HS-5 (cell line): ENCODE measurements at places on chromosomes 1 and 21.

DNA sequence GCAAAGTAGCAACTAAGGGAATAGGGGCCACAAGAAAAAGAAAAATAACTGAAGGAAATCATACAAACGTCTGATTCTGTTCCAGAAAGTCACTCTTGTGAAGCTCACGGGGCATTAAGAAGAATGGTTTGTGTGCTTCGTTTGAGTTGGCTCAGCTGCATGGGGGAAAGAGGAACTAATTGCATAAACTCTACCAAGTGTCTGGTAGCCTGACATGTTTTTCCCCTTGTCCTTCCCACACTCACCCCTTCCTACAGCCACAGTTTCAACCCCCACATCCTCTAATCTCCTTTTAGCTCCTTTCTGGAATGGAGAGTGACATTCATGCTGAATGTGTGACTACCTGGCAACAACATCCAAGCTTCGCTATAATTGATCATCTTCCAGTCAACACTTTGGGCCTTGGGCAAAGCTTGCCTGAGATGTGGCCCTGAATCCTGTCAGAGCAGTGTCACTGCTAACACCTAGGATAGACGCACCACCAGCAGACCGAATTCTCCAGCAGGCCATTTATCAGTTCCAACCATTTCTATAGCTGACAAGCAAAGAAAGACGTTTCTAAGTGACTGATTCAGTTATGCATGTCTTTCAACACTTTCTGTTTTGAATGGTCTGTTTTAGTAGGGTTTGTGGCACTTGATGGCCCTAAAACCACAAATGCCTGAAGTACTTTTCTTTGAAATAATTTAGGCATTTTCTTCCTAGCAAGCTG lies 439.6 kb downstream of the TTLL7 start:
- DNase-seq: no peak

GRCh38 chr1:94463056-94463764 lies 45.0 kb downstream of the ABCD3 start:
- DNase-seq: no peak

DNA sequence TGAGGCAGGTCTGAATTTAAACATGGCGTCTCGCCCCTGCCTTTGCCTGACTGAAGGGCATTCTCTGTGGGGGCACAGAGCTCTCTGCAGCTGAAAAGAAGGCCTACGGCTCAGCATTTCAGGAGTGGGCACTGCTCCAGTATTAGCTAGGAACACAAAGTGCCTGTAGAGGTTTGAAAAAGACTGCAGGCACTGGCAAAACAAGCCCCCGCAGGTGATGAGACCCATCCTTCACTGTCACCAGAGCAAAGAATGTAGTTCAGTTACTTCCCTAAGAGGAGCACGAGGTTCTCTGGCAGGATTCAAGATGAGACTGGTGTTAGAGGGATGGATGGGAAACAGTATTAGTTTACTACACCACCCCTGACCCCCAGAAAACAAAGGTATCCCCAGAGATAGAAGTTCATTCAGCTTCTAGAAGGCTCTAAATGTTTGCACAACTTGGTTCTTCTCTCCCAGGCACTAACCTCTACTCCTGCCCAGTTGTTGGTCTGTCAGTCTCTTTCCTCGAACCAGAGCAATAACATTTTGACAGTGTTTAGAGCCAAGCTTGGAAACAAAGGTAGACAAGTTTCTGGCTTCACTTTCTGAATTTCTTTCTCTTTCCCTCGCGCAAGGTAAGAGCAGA lies 101.9 kb upstream of the KCNE2 start:
- DNase-seq: no peak

GRCh38 chr21:41024746-41025254 lies 143.2 kb upstream of the BACE2 start:
- DNase-seq: no peak

GRCh38 chr1:111597426-111597825 lies 22.2 kb upstream of the RAP1A start:
- no peak for DNase-seq

DNA sequence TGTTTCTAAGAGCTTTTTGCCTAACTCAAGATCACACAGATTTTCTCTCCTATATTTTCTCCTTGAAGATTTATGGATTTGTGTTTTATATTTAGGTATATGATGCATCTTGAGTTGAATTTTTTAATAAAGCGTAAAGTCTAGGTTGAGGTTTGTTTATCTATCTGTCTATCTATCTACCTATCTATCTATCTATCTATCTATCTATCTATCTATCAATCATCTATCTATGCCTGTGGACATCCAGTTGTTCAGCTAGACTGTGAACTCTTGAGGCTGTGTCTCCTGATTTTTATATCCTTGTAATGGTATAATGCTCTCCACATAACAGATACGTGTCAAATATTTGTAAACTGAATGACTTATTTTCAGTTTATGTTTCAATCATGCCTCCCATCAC lies 120.1 kb downstream of the DNAH14 start:
- no peak for DNase-seq

DNA sequence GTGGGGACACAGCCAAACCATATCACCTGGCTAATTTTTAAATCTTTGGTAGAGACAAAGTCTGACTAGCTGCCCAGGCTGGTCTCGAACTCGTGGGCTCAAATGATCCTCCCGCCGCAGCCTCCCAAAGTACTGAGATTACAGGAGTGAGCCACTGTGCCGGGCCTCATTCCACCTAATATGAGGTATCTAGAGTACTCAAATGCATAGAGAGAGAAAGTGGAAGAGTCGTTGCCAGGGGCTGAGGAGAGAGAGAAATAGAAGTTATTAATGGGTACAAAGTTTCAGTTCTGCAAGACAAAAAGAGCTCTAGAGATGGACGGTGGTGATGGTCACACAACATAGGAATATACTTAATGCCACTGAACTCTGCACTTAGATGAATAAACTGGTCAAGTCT lies 119.6 kb downstream of the TOMM20 start:
- no peak for DNase-seq

DNA sequence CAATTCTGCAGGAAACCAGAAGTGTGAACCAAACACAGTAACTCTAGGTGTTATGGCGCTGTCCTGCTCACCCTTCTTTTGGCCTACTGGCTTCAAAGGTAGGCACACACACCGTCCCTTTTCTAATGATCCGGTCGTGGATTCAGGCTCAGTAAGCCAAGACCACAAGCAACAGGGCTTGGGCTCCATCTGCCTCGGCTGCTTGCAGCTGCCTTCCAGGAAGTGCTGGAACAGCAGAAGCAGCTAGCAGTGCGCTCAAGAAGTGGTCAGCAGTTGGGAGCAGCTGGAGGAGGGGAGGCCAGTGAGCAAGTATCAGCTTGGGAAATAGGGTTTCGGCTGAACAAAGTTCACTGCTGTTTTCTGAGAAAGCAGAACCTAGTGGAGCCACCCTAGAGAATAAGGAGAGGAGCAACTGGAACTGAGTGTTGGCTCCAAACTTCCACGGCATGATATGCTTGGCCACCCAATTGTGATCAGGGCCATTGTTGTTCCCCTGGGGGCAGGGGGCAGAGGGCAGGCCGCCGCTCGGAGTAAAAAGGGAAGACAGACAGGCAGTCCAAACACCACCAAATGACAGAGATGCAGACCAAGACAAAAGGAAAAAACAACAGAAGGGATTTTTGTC lies 173.4 kb downstream of the TOMM20 start:
- DNase-seq: no peak

- no peak for DNase-seq
Observed at GRCh38 chr1:65791801-65792668, 660 bp upstream of the PDE4B start.

DNA sequence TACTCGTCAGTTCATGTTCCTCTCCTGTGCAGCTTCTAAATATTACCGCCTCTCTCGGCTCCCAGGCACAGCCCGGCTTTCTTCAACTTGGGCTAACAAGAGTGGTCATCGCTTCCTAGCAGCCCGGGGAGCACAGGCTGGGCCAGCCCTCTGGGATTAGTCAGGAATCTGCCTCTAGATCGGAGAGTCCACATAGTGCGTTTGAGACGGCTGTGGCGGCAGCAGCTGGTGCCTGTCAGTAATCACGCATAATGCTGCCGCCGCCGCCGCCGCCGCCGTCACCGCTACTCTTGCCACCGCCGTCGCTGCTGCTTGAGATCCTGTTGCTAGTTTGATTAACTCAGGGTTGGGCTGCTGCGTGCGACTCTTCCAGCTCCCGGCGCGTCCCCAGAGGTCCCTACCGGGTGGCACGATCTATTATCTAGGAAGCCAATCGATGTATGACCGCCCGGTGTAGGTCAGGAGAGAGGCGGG lies at the start of gene RXRG:
TSS of gene RXRG (minus strand) at position 230 of the 474 bp plus-strand sequence. CDS start 233 bp downstream, outside the sequence.
- no peak for DNase-seq

DNA sequence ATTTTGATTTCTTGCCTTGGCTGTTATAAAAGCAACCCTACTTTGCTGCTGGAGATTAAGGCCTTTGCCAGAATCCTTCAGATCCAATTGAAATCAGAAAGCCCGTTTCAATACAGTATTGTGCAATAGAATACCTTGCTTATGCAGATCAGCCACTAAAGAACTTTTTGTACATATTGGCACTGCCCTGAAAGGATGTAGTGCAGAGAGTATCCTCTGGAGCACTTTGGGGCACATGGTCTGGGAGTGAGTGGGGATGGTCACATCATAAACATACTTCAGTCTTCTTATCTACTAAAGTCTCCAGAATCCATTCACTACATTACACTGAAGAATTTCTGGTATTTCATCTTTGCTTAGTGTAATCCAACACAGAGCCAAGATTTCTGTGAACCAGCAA lies 189.0 kb downstream of the CENPF start:
- no peak for DNase-seq

DNA sequence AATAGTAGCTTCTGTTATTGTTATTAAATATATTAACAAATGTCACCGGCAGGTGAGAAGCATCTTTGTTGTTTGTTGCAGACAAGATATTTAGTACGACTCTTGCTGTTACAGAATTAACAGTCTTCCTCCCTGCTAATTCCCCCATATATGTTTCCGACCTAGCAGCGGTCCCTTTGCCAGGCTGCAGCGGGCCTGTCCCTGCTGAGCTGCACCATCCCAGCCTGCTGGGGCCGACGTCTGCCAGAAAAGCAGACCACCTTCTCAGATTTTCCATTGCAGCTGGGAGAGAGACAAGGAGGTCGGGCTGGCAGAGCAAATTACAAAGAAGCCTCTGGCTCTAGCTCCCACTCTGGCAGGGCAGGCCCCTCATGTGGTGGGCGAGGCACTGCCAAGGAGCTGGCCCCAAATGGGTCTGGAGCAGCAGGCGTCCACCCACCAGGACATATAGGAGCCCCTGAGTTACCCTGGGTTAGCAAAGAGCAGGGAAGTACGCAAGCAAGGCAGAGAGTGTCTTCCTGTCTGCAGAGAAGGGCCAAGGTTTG lies 142.7 kb downstream of the FOXD2 start:
- no peak for DNase-seq

GRCh38 chr21:17506951-17507350 lies 5.9 kb upstream of the CXADR start:
- DNase-seq: no peak

- no peak for DNase-seq
Observed at GRCh38 chr1:33072707-33073106, 8.2 kb upstream of the AZIN2 start.

DNA sequence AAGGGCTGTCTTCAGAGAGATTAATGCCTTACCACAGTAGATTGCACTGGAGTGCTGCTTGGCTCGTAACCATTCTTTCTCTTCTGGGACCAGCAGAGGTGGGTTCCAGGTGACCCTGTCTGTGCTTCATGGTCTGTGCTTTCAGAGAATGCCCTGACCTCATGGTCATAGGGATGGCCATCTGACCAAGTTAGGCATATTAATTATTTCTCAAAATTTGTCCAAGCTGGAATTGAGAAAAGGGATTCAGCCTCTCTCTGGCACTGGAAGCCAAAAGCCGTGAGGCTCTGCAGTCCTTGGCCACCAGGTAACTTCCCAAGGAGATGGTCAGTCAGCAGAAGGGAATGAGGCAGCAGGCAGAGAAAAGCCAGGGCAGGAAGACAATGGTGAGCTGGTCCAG lies 37.2 kb upstream of the TSPAN2 start:
- DNase-seq: no peak

- DNase-seq: no peak
Observed at GRCh38 chr1:156751451-156751756, at the start of gene HDGF. TSS of gene HDGF (minus strand) at chr1:156751675. CDS start at chr1:156751429, 246 bp downstream.

GRCh38 chr1:44572572-44572879 lies 101.8 kb downstream of the TMEM53 start:
- no peak for DNase-seq

GRCh38 chr1:222750651-222751050 lies 13.6 kb downstream of the FAM177B start:
- no peak for DNase-seq

GRCh38 chr1:25825605-25826004 lies 5.9 kb downstream of the MTFR1L start:
- no peak for DNase-seq

- DNase-seq: no peak
Observed at GRCh38 chr1:236492378-236492777, 31.4 kb upstream of the LGALS8 start.

GRCh38 chr1:183632964-183633363 lies 2.6 kb downstream of the ARPC5 start:
- DNase-seq: no peak

GRCh38 chr1:205343431-205344065 lies 13.2 kb downstream of the KLHDC8A start:
- no peak for DNase-seq

GRCh38 chr21:16678429-16679160 lies 834.2 kb upstream of the CXADR start:
- no peak for DNase-seq

GRCh38 chr1:235673981-235674380 lies 24.4 kb upstream of the GNG4 start:
- DNase-seq: no peak

GRCh38 chr1:113871597-113872113 lies at the start of gene PTPN22:
TSS of gene PTPN22 (minus strand) at chr1:113871712.
- peak; percentile 54 for DNase-seq

DNA sequence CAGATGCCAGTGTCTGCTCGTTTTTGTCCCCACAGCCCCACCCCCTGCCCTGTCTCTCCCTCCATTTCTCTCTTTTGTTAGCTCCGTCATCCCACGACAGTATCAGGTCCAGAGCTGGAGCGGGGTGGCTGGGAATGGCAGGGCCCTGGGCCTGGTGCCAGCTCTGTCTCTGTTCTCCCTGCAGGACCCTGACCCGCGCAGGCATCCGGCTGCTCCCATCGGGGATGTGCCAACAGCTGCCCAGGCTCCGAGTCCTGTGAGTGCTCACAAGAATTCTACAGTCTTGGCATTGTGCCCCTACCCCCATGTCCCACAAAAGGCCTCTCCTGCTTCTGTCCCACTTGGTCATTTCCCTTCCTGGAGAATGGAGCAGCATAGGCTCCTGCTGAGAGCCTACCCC lies 37.4 kb downstream of the UBE2T start:
- DNase-seq: no peak

- DNase-seq: no peak
Observed at GRCh38 chr1:89962742-89963075, 32.2 kb upstream of the ZNF326 start.

DNA sequence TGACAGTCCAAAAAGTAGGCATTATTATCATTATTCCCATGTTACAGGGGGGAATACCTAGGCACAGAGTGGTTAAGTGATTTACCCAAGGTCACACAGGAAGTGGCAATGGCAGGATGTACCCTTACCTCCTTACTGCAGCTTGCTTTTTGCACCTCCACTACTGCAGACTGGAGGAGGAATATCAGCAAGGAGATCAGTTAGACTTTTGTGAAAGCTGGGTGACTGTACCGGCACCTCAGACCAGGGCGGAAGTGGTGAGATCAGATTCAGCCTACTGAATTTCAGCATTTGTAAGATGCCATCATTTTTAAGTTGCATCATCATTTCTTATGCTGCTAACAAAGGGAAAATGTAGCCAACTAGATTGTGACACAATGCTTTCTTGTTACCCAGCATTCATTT lies 4.5 kb downstream of the ADARB1 start:
- DNase-seq: peak; percentile 45
